Activated effector memory CD4-positive, alpha-beta T cell treated with anti-CD3 and anti-CD28 coated beads, Interleukin-2, amount 50 U/mL, for 16 hours (primary cell): ENCODE measurements at places on chromosomes 1 and 21.

GRCh38 chr1:227234998-227235405 lies 83.3 kb downstream of the CDC42BPA start:
- no peak for DNase-seq

DNA sequence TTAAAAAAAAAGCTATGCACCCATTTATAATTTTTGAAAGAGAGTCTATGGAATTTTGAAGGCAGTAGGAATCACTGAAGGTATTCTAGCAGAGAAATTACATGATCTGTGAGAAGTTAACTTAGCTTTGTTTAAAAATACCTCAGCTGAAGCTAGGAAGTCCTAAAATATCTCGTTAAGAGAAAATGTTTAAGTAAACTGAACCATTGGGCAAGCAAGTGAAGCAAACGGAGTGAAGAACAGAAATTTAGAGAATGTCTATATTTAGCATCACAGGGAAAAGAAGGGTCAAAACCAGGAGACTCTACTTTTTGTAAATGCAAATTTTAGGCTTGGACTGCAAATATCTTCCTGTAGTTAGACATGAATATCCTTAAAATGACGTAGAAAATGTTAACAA lies 230.8 kb downstream of the HMCN1 start:
- no peak for DNase-seq

DNA sequence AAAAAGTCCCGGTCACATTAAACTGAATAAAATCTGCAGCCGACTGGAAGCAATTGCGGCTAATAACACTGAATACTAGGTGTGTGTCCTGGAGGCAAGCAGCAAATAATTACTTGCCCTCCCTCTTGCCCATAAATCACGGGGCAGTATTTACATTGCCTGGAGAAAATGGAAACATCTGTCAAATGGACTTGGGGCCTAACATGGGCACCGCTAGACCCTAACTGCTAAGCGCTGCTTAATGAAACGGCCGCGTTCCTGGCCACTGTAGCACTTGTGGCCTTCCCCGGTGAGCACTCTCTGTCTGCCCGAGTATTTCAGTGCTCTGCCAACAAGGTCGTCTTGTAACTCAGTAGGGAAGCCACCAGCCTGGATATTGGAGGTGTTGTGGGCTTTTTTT lies 23.9 kb upstream of the KNCN start:
- no peak for DNase-seq

DNA sequence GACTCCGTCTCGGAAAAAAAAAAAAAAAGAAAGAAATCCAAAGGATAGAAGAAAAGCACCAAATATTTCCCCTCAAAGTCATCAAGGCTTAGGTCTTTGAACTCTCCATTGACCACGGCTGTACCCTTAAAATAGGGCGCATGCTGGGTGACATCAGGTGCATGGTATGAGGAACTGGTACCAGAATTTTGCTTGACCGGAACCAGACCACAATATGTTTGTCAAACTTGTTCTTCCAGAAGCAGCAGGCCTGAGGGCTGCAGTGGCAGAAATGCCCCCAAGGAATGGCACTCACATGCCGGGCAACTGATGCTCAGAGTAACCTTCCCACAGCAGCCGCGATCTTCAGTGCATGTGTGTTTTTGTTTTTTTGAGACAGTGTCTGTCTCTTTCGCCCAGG lies 21.0 kb downstream of the RCC1 start:
- DNase-seq: no peak

DNA sequence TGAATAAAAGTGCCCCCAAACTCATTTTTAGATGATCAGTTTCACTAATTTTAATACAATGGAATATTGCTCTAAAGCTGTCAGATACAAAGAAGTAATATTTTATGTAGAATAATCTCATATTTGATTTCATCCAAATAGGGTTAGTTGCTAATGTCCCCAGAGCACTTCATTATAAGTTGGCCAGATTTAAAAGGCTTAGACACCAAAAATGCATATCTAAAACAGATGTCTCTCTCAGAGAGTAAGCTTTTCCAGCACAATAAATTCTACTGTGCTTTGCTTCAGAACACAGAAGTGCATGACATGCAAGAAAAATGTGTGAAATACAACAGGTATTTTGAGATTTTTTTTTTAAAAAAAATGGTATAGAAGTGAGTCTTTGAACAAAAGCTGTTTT lies 194.2 kb downstream of the LRRIQ3 start:
- DNase-seq: no peak

- DNase-seq: peak; percentile 38
Measured at GRCh38 chr1:30696831-30697230, 26.6 kb downstream of the MATN1 start.

GRCh38 chr1:14604414-14604813 lies 5.9 kb downstream of the KAZN start:
- DNase-seq: no peak

DNA sequence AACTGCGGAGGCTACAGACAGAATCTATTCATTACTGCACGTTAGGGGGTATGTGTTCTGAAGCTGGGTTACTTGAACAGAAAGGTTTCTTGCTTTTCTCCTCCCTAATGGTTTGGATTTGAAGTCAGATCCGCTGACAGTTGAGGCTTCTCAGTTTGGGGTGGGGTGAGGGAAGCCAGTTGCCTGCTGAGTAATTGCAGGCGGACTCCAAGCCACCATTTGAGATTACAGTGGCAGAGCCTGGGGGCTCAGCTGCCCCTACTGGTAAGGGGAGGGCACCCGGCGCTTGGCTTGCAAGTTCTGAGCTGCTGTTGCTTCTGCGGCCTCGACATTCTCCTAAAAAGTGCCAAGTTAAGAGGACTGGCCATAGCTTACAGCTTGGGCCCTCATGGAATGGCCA lies 2.0 kb downstream of the GRHL3 start:
- no peak for DNase-seq

GRCh38 chr1:89089962-89090361 lies 25.0 kb upstream of the GBP1 start:
- no peak for DNase-seq
